ENCODE measurements at places on chromosomes 2 and 18.

- DNase-seq: no peak
These were observed 95.4 kb downstream of the ITGB1BP1 start for GRCh38 chr2:9327873-9328352.

DNA sequence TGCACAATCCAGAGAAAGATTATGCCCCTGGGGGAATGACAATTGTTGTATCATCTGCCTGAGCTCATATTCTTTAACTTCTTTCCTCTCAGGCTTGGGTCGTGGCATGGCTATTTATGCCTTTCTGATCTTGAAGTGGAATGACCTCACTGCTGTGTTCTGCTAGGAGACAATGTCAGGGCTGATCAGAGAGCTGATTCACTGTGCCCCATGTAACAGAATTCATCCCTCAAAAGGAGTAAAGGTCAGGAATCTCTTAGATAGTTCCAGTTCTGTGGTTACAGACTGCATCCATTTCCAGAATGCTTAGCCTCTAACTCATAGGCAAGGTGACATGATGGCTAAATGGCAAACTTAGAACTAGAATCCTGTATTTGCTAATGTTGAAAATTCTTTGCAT, 511.7 kb upstream of the CNTNAP5 start:
- DNase-seq: no peak

GRCh38 chr2:233234264-233234663, 17.2 kb upstream of the ATG16L1 start:
- DNase-seq: no peak

GRCh38 chr18:41391616-41392595, 563.1 kb upstream of the PIK3C3 start:
- peak; percentile 17 for DNase-seq

GRCh38 chr2:122739732-122740593, 984.5 kb downstream of the TSN start:
- DNase-seq: no peak

- DNase-seq: no peak
These were observed 124.1 kb upstream of the XIRP2 start for GRCh38 chr2:166764216-166764615.

GRCh38 chr2:197247083-197247482, 63.5 kb downstream of the ANKRD44 start:
- no peak for DNase-seq

GRCh38 chr2:63861220-63861822, 19.6 kb downstream of the UGP2 start:
- peak; percentile 12 for DNase-seq

- DNase-seq: no peak
These were observed 83.4 kb downstream of the TTC27 start for GRCh38 chr2:32711219-32711618.

DNA sequence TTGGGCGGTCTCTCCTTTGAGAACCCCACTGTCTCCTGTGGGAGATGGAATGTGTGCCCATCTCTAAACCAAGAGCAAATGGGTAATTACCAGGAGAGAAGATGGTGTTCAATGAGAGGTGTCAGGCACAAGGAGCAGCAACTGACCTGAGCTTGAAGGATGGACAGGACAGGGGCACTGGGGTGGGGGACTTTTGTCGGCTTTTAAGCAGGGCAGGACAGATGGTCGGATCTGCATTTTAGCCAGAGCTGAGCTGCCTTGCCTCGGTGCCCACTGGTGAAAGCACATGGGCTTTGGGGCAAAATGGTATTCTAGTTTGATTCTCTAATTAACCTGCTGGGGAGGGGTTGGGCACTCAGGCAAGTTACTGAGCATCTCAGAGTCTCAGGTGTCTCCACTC, 98.0 kb downstream of the INHBB start:
- no peak for DNase-seq

DNA sequence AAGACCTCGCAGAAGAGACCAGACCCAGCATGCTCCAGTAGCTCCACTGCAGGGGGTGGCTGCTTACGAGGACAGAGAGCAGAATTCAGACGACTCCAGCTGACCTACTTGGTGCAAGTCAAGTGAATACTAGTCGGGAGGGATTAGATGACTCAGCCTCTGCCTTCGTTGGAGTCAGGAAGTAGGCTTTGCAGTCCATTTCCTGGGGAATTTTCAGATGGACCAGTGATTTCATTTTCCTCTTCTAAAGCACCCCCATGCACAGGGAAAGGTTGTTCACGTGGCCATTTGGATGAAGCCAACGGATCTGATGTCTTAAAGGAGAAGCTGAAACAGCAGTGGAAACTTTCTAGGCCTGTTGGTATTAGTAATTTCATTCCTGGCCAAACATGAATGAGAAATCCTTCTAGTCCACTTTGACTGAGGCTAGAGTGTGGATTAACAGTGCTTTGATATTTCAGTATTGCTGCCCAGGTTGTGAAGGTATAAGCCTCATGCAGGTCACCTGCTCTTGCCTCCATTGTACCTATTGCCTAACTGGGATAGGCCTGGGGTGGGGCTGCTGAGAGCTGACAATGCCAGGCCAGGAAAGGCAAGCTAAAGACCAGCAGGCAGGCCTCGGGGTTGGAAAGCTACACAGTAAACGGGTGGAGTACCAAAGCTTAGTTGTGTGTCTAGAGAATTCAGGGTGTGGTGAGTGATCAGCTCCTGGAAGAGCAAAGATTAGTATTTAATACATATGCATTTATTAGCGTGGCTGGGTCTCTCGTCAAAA, 117.6 kb upstream of the FOSL2 start:
- DNase-seq: no peak

DNA sequence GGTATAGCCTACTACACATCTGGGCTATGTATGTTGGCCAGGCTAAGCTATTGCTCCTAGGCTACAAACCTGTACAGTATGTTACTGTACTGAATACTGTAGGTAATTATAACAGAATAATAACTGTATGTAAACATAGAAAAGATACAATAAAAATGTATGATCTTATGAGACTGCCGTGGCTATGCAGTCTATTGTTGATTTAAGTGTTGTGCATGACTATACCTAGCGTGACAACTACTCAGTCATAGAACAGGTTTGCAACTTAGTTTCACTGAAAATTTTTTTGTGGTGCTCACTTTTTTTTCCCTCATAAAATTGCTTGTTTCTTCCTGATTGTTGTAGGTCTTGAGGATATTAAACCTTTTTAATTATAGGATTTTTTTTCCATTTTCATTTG, 25.9 kb downstream of the KCMF1 start:
- no peak for DNase-seq

DNA sequence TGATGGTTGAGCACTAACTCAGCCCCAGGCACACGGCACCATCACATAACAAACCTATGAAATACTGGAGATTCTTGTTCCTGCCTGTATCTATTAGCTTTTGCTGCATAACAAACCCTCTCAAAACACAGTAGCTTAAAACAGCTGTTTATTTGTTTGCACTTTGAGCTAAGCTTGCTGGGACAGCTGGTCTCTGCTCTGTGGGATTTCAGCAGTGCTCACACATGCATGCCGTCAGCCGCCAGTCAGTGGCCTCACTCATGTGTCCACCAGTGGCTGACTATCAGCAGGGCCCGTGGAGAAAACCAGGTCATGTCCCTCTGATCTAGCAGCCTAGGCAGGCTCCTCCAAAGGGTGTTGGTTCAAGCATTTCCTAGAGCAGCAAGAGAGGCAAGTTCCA, 52.8 kb upstream of the RAB12 start:
- no peak for DNase-seq

- no peak for DNase-seq
These were observed 67.8 kb downstream of the PTGR3 start for GRCh38 chr18:75141166-75141565.

- DNase-seq: no peak
These were observed 31.6 kb upstream of the GMPPA start for GRCh38 chr2:219466816-219467735.

DNA sequence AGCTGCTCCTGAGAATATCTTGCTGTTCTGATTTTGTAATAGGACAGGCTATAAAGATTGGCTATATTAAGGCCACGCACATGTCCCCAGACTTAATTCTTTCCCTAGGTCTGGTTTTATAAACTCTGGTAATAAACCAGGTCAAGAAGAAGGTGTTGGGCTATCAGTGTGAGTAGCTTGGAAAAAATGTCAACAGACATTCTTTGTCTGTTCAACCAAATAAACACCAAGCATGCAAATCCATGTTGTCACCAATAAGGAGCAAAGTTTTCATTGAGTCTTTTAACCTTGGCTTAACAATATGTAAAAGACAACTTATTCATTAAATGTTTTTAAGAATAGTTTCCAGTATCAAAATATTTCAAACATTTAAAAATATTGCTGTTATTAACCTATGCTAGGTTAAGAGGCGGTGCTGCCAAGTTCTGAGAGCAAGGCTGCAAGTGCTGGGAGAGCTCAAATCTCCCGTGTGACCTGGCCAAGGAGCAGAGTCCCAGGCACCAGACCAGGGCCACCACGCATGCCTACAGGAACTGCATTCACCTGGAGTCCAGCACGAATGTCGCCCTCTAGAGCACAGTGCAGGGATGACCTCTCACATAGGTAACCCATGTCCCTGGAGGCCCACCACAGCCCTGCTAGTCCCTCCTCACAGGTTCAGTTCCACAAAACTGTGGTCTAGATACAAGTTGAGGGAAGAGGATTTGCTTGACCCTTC, 120.5 kb upstream of the POU3F3 start:
- no peak for DNase-seq

Measured in GF-D8 (cell line).